ENCODE measurements at places on chromosomes 7 and 10.

GRCh38 chr7:100957832-100958421 lies 8.6 kb downstream of the MUC3A start:
- no peak for DNase-seq

- DNase-seq, result no peak
These were observed 203.4 kb downstream of the SLC25A13 start for GRCh38 chr7:96118449-96119001.

- DNase-seq, result no peak
These were observed 84.3 kb upstream of the SKAP2 start for GRCh38 chr7:26948617-26949118.

- no peak for DNase-seq
These were observed 664.3 kb upstream of the FOXK1 start for GRCh38 chr7:4017785-4018184.

- no peak for DNase-seq
These were observed 179.4 kb downstream of the GATA3 start for GRCh38 chr10:8233832-8234259.

DNA sequence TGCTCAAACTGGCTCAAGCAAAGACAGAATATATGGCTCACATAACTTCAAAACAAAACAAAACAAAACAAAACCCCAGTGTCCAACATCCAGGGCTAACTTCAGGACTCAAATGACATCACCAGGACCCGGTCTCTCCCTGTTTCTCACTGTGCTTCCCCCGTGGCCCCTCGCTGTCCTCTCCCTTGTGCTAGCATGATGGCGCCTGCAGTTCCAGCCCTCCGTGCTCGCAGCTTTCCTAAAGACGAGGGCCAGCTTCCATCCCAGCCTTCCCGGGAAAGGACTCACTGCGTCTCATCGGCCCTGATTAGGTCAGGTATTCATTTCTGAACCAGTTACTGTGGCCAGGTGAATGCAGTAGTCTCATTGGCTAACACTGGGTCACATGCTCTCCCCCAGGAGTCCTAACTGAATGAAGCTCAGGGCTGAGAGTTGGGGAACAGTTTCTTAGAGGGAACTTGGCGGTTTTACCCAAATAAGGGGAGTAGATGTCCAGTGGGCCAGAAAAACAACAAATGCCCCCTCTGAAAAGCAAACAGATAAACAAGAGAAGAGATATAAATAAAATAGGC lies 33.0 kb upstream of the CTBP2 start:
- DNase-seq, result no peak

DNA sequence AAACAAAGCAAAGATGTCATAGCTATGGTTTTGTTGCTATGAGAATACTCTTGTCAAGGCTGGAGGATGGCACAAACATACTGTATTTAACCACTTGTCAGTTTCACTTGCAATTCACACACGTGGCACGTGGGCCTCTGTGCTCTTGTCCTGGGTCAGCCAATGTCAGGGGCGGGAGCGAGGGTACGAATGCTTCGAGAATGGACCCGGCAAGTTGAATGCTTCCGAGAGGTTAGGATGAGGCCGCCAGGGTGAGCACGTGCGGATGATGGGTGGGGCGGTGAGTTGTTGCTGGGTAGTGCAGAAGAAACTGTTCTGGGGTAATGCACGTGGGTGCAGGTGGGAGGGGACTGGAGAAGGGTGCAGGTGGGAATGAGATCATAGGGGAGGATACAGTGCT lies 10.4 kb upstream of the OCM2 start:
- no peak for DNase-seq

- DNase-seq, result no peak
These were observed 254.6 kb downstream of the PTEN start for GRCh38 chr10:88117869-88118632.

DNA sequence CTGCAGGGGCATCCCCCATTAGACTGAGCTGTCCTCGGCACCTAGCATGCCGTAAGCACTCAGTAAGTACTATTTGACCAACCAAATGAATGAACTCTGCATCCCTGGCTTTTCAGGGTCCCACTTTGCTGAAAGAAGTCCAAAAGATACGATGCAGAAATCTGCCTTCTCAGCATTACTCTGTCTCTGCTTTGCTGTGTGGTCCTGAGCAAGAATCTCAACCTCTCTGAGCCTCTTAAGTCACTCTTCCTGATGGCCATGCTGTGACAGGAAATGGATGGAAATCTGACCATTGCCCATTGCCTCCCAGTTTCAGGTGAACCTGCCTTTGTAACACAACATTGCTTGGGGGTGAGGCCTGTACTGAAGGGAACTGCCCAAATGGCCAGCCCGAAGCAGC lies 48.0 kb downstream of the GPAM start:
- no peak for DNase-seq

GRCh38 chr7:105640956-105641810 lies 59.9 kb upstream of the EFCAB10 start:
- no peak for DNase-seq

DNA sequence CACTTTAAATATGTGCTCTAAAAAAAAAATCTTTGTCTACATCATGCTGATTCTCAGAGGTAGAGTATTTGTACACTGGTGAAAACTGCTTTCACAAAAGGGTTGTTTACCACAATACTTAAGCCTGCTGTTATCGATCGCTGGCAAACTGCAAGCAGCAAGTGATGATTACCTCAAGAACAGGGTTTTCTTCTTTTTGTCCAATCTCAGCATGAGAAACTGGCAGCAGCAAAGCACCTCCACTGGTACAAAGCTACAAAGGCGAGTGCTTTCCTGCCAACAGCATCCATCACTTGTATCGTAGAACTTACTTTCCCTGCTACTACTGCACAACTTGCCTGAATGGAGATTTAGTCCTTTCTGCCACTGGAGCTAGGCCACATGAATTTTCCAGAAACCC lies 276.5 kb downstream of the DGKB start:
- no peak for DNase-seq

DNA sequence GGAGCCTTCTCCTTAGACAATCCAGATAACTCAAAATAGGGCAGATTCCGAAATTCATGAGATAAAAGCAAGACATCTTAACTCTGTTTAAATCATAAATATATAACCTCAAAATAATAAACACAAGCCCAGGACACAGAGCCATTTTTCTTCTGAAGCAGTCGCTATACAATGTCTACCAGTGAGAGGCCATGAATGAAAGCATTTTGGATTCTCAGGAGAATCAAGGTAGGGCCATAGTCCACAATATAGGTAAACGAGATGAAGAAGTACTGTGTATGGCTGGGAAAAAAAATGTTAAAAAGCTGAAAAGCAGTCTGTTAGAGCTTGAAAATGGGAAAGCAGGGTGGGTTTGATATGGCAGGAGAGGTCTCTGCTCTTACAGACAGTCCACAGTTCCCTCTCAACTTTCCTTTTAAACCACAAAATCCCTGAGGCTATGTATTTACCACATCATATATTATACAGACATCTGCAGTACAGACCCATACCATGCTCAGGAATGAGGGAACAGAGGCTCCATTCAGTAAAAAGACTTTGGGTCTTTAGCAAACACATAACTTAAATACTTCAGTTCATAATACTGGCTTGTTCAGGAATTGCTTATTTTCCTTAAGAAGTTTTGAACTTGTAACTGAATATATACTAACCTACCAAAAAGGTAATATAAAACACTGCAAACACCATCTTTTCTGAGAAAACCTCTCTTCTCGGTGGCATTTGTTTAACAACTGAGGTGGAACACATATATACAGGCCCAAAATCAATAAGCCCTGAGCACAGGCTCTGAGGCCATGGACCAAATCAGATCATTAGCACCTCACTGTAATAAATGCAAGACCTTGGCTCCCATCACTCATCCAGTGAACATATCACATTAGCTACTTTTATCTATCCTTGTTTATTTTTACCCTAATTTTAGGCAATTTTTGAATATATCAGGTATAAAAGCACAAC lies 109.3 kb downstream of the SORBS1 start:
- no peak for DNase-seq

GRCh38 chr7:40211276-40212003 lies 76.6 kb downstream of the SUGCT start:
- DNase-seq, result no peak

- no peak for DNase-seq
These were observed 285.8 kb upstream of the CACNA2D1 start for GRCh38 chr7:82729172-82730030.

DNA sequence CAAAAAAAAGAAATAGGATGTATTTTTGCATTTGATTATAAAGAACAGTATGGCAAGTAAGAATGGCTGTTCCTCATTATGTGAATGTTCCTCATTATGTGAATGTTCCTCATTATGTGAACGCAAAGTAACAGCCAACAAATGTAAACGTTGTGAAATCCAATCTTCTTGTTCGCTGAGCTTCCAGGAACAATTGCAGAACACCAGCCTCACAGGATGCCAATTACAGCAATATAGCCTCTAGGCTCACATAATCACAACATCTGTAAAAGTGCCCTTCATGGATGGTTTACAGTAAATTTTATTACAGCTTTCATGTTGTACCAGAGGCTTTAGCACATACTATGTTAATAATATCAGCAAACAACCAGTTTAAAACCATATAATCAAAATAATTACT lies 71.6 kb downstream of the THSD7A start:
- DNase-seq, result no peak

DNA sequence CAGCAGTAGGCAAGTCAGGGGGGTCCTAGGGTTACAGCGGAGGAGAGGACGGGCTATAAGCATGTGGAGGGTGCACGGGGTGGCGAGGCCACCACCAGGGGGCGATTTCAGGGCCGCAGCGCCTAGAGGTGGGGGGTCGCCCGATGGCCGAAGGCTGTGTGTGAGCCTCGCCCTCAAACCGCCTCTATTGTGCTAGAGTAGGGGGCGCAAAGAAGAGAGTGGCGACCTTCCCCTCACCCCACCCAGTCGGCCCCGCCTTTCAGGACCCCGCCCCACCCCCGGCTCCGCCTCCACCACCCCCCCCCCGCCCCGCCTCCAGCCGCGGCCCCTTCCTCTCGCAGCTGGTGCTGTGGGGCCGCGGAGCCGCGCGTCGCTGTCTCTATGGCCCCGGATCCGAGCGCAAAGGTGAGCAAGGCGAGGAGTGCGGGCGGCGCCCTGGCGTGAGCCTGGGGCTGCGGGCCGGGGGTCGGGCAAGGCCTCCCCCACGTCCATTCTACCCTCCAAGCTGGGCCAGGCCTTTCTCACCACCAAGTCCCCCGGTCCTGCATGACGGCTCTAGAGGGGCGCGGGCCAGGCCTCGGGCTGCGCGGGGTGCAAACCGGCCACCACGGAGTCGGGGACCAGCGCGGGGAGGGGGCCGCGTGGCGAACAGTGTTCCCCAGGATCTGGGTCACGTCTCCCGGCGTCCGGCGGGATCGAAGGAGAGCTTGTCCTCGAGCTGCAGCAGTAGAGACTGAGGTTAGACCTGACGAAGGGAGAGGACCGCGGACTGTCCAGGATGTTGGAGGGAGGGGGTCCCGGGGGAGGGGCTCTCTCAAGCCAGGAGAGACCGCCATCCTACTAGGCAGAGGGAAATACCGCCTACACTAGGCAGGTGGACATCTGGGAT lies at the start of gene SEMA4G:
SEMA4G (plus strand) TSS at position 318 of the 889 bp plus-strand sequence. CDS start 3,409 bp downstream, outside the sequence.
- no peak for DNase-seq

GRCh38 chr10:79053481-79054202 lies 15.1 kb upstream of the ZMIZ1 start:
- no peak for DNase-seq

- no peak for DNase-seq
These were observed 146.7 kb downstream of the CXCL12 start for GRCh38 chr10:44238212-44238611.

DNA sequence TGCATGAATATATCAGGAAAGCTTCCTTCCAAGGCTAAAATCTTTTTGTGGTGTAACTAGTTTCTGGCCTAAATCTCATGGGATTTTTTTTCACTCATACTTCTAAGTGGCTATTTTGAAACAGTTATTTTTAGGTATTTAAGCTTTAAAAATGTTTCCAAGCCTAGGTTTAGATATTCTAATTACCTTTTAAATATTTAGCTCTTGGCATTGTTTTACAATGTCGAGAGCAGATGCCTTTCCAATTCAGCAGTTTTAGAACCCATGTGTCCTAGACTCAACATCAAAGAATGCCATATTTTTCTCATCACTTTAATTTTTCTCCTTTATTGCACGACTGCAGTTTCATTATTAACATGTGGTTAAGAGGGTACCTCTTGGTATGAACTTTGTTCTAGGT lies 27.1 kb upstream of the STOX1 start:
- no peak for DNase-seq

DNA sequence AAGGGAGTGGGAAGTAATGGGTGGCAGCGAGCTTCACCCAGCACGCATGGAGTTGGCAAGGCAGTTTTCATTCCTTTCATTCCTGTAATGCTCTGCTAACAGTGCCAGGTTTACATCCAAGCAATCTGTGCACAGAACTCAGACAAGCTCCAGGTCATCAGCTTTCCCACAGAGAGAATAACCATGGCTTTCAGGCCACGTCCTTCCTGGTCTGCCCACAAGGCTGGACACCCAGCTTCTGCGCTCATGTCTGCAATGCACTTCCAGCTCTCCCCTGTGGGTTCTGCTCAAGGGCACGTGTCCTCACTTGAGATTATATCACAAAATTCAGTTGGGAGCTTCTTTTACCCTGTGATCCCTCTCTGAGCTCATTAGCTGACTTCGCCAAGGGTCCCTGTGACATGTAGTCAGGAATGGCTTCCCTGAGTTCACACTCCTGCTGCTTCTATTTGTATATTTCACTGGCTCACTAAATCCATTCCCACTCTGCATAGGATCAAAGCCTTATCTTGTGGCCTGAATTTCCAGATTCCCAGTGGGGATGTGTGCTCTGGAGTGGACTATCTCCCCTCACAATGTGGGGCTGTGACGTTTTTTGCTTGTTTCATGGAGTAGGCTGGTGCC lies 18.6 kb downstream of the AKR1C2 start:
- DNase-seq, result no peak

DNA sequence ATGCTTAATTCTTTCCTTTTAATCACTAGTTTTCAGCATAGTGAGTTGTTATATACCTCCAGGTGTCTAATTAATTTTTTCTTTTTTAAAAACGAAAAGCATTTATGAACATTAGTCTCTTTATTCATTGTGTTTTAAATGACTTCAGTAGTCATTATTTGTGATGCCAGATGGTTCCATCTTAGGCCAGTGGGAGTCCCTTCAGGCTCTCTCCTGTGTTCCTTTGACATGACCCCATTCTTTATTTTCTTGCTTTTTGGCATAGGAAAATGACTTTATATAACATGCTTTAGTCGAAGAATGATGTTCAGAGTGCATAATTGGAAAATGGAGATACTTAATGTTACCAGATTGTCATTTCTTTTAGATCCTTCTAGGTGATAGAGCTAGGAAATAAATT lies 24.4 kb downstream of the MKLN1 start:
- no peak for DNase-seq

- DNase-seq, result no peak
These were observed 113.4 kb downstream of the SEM1 start for GRCh38 chr7:96596120-96596826.

GRCh38 chr10:124166431-124167125 lies 73.2 kb upstream of the CHST15 start:
- DNase-seq, result no peak

DNA sequence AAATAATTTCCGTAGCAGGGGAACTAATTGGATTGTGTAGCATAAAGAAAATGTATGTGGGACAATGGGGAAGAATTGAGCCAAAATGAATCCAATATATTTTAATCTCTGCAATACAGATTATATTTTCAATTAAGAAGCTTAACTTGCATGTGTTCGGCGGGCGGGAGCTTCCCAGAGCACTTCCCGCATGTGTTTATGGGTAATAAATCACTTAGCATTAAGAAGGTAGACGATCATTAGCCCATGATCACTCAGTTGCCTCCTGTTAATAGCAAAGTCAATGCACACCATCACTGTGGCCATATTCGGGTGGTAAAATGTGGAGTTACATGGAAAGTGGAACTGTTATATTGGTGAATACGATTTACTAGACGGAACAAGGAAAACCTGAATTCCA lies 122.9 kb upstream of the INSYN2A start:
- DNase-seq, result no peak

GRCh38 chr10:118595598-118596425 lies at the start of gene PRLHR:
Gene PRLHR (minus strand): TSS chr10:118595648. CDS start chr10:118595244, 404 bp downstream.
- no peak for DNase-seq

Data from stimulated activated CD8-positive, alpha-beta memory T cell treated with anti-CD3 and anti-CD28 coated beads, Interleukin-2, amount 100 ng/mL, for 1 hour (primary cell).